ENCODE measurements at places on chromosomes 12 and 14.

GRCh38 chr12:29044799-29045198, 104.3 kb upstream of the FAR2 start:
- DNase-seq = no peak

GRCh38 chr14:78566859-78567172, 396.6 kb downstream of the NRXN3 start:
- no peak for DNase-seq

DNA sequence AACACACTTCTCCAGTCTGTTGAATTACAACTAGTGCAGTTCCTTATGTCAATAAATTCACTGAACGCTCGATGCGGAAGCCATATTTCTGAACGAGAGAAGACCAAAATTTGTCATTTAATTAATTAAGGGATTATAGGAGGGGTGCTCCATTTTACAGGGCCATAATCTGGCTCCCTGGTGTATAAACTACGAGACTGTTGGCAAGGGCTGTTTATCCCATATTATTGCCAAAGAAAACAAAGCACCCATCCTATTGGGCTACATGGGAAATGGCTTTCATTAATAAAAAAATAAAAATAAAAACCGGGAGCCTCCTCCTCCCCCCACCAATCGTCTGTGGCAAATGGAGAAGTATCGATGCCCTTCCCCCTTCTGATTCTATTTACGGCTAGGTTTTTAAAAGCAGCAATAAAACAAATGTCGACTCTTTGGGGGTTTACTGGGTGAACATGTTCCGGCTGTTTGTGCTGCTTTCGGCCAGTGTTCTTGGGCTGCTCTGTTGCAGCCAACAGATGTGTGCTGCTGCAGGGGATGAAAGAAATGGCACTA, 24.8 kb downstream of the ATF7 start:
- no peak for DNase-seq

- no peak for DNase-seq
Observed at GRCh38 chr14:24845851-24846250, 204.1 kb downstream of the STXBP6 start.

- DNase-seq = no peak
Observed at GRCh38 chr14:74085828-74086227, 1.1 kb downstream of the LIN52 start.

DNA sequence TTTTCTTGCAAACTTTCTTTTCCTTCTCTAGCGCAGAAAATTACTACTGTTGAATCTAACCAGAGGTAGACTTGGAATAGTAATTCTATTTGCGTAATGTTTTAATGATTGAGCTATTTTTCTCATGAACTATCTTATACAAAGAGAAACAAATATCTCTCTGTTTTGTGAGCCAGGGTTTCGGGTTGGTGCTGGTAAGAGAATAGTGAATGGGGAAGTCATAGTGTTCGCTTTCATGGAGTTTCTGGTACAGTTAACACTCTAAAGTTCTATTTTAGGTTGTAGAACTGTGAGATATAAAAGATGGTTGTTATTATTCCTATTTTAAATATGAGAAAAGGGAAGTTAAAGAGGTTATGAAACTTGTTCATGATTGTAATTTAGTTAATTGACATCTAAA, 6.6 kb downstream of the CLEC1B start:
- DNase-seq = no peak

DNA sequence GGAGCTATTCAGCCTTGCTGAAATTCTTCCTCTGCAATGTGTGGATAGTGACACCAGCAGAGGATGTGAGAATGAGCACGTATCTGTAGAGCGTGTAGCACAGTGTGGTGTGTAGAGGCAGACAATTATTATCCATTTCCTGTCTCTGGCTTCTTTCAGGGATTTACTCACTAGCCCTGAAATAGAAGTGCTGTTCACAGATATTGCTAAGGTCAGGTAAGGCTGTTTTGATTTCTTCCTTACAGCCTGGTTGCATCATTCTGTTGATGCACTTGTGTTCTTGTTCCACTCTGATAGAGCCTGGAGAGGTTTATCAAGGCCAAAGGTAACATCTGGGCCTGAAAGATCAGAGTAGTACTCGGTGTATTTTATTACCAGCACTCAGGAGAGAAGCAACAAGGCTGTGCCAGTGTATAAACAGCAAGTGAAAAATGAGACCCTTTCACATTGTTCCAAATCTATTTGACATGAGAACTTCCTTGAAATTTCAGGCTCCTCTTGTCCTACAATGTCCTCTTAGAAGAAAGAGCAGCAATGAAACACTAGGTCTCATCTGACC, 16.7 kb downstream of the ARG2 start:
- DNase-seq = peak; percentile 78

DNA sequence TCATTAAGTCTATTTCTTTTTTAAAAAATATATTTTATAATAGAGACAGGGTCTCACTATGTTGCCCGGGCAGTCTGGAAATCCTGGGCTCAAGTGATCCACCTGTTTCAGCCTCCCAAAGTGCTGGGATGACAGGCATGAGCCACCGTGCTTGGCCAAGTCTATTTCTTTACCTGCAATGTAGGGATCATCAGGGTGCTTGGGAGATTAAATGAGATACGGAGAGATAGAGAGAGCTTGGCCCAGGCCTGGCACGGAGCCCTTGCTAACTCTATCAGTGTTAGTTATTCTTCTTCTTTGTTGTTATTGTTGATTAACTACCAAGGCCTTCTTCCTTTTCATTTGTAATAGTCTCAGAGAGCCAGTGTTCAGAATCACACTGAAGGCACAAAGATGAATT, 3.1 kb downstream of the CABP1 start:
- DNase-seq = no peak

Data from fibroblast of skin of right biceps (primary cell).